T-helper 1 cell treated with Interleukin-12 subunit alpha and Interleukin-12 subunit beta and Interleukin-4 antibody, amounts not matched to agents 30 ng/mL and 1 ng/mL, for 36 hours (primary cell): ENCODE measurements at places on chromosomes 7 and 10. TPM values are rescaled to one million over a fixed set of nuclear protein-coding genes. Genes with fewer than 3 reads are reported as not detected.

The THNSL1 gene
- 1.3 and 1.9 TPM in 2 replicates for total RNA-seq

The DGKB gene
- total RNA-seq: not detected in 2 replicates

The PILRA gene
- total RNA-seq: 11.7 and 11.8 TPM in 2 replicates

The GPR26 gene
- not detected in 2 replicates for total RNA-seq

The UNCX gene
- not detected in 2 replicates for total RNA-seq

The H2BK1 gene
- 0.66 TPM in 1 of 2 replicates, not detected in the other for total RNA-seq

The MUC12 gene
- not detected in 2 replicates for total RNA-seq

The ZNF365 gene
- 0.05 TPM in 1 of 2 replicates, not detected in the other for total RNA-seq

The CPVL gene
- 0.27 and 0.86 TPM in 2 replicates for total RNA-seq

The ATP5MK gene
- 331 and 334 TPM in 2 replicates for total RNA-seq

The C10orf62 gene
- total RNA-seq: not detected in 2 replicates

The FKBP6 gene
- total RNA-seq: not detected in 2 replicates

The NKX2-3 gene
- total RNA-seq: not detected in 2 replicates

The BTBD16 gene
- not detected in 2 replicates for total RNA-seq

The IMPDH1 gene
- 63.2 and 66.6 TPM in 2 replicates for total RNA-seq

The EZH2 gene
- 69.1 and 73.6 TPM in 2 replicates for total RNA-seq

The AFAP1L2 gene
- 3.4 and 3.5 TPM in 2 replicates for total RNA-seq

The ZNF679 gene
- total RNA-seq: not detected in 2 replicates

The MPP7 gene
- total RNA-seq: 3.2 and 3.6 TPM in 2 replicates

The TMEM176B gene
- total RNA-seq: not detected in 2 replicates

The TNRC18 gene
- total RNA-seq: 44.3 and 49.5 TPM in 2 replicates

The PAX4 gene
- total RNA-seq: not detected in 2 replicates

The CDH23 gene
- total RNA-seq: 1.3 TPM in 2 replicates

The CYP2C8 gene
- 0.22 TPM in 1 of 2 replicates, not detected in the other for total RNA-seq

The GTF2I gene
- 148 and 152 TPM in 2 replicates for total RNA-seq

The SFRP5 gene
- not detected in 2 replicates for total RNA-seq

The GPR85 gene
- not detected in 2 replicates for total RNA-seq

The HUS1 gene
- 35.9 and 38.8 TPM in 2 replicates for total RNA-seq

The SNCG gene
- total RNA-seq: 0.29 TPM in 1 of 2 replicates, not detected in the other

The ADAP1 gene
- total RNA-seq: 20.6 and 20.9 TPM in 2 replicates

The CYP3A7 gene
- total RNA-seq: not detected in 2 replicates

The MEIG1 gene
- not detected in 2 replicates for total RNA-seq

The PRF1 gene
- total RNA-seq: 129 and 132 TPM in 2 replicates

The NUDT5 gene
- total RNA-seq: 97.3 and 105 TPM in 2 replicates

The LLCFC1 gene
- not detected in 2 replicates for total RNA-seq

The SYT15 gene
- total RNA-seq: 1.8 TPM in 2 replicates

The GRB10 gene
- 7.2 and 7.6 TPM in 2 replicates for total RNA-seq

The EIF3A gene
- total RNA-seq: 148 and 149 TPM in 2 replicates

The LIPM gene
- not detected in 2 replicates for total RNA-seq

The UTF1 gene
- not detected in 2 replicates for total RNA-seq

The CLRN3 gene
- not detected in 2 replicates for total RNA-seq

The GIMAP2 gene
- 95.5 and 101 TPM in 2 replicates for total RNA-seq

The DMBT1 gene
- not detected in 2 replicates for total RNA-seq

The IFIT1B gene
- not detected in 2 replicates for total RNA-seq

The MASTL gene
- total RNA-seq: 26.5 and 26.9 TPM in 2 replicates
